ENCODE measurements at places on chromosomes 5 and 9.

DNA sequence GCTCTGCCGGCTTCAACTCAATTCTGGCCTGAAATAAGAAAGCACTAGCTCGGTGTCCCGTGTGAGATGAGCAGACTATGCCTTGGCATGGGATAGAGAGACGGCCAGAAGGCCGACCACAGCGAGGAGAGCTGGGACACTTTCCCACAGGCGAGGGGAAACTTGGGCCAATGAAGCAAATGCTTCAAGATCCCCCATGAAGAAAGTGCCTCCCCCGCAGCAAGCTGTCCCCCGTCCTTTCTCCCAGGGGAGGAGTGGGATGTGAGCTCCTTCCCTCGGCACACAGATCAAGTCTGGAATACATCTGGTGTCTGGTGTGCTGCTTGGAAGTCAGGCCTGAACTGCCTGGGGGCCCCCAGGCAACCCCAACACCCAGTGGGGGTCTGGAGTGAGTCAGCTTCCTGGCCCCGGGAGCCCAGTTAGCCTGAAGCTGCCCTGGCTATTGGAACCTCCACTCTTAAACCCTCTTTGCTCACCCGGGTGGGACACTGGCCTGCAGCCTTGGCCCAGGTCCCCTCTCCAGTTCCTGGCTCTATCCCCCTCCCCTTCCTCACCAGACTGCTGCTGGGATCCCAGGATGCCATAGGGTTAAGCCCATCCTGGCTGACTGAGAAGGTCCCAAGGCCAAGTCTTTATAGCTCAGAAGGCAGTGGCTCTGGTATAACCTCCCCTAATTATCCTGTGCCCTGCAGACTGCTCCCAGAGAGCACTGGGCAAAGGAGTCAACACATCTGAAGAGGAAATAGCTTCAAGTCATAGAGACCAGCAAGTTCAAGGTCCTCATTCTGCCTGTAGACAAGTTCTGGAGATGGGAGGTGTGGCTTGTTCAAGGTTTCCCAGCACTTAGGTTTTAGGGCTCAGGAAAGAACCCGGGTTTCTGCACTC lies 205.3 kb downstream of the TTLL11 start:
- DNase-seq: no peak

- no peak for DNase-seq
Observed at GRCh38 chr5:117327511-117327910, 752.9 kb upstream of the SEMA6A start.

DNA sequence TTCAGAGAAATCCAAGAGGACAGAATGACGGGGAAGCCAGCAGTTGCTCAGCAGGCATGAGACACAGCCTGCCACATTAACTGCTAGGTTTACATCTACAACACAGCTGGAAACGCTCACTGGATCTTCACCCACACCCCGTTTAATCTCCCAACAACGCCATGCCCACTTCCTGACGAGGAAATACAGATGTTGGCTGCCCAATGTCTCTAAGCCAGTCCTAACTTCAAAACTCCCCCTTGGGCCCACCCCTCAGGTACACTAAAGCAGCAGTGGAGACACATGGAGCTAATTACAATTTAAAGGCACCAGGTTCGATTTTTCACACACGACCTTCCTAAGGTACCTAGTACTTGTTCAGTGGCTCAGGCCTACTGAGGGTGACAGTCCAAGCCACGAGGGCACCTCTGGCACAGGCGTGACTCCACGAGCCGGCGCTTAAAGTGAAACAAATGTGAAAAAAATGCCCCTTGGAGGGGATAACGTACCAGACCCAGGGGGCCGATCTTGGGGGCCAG lies 904 bp downstream of the RPL12 start:
- DNase-seq: no peak

DNA sequence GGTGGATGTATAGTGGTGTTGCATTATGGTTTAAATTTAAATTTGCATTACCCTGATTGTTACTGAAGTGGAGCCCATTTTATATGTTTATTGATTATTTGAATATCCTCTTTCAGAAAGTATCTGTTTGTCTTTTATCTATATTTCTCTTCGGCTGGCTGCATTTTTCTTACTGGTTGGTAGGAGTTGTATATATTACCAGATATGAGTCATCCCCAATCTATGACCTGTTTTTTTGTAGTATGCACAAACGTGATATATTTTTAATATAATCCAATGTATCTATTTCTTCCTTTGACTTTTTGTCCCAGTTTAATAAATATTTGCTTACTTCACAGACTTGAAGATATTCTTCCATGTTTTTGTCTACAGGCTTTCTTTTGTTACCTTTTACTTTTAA lies 29.3 kb upstream of the CAMK4 start:
- no peak for DNase-seq

DNA sequence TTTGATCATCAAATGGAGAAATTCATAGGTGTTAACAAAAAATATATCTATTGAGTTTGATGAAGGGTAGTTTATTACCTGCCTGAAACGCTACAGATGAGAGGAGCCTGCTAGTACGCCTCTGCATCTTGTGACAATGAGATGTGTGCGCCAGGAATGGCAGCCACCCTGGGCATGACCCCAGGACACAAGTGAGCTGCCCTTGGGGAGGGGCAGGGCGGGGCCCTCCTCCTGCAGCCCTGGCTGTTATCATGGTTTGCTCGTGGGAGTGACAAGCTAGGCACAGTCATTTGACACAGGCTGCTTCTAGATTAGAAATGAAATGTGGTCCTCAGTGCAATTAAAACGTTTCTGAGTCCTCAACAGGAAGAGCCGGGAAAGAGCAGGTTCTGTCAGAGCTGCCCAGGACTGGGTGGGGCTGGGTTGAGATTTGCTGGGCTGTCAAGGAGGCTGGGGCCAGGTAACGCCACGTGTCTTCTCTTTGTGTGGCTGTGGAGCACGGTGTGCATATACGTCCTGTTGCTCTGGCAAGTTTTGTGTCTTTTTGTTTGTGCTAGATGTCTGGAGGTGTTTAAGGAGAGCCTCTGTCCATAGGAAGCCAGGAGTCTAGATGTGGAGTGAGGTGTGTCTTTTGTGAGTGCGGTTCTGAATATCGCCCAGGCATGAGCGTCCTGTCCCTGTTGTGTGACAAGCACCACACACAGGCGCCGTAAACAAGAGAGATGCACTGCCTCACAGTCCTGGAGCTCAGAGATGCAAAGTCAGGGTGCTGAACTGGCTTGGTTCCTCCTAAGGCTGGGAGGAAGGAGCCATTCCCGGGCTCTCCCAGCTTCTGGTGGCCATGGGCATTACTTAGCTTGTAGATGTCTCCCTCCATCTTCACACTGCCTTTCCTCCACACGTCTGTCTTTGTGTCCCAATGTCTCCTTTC lies 129.0 kb upstream of the IRX4 start:
- no peak for DNase-seq

DNA sequence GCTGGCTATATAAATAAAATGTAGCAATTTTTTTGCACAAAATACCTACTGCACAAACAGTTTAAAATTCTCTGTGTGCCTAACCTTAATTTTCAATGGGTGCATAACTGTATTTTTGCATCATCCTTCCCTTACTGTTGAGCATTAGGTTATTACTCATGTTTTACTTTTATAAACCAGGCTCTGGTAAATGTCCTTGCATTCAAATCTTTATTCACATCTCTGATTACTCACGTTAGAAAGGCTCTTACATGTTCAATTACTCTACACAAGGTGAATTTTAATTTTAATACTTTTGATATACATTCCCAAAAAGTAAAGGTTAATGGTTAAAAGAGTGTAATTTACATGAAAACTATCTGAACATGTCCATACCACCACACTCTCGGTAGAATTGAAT lies 246.1 kb downstream of the PRELID2 start:
- DNase-seq: no peak

- DNase-seq: no peak
Observed at GRCh38 chr9:129289883-129290282, 111.8 kb upstream of the IER5L start.

DNA sequence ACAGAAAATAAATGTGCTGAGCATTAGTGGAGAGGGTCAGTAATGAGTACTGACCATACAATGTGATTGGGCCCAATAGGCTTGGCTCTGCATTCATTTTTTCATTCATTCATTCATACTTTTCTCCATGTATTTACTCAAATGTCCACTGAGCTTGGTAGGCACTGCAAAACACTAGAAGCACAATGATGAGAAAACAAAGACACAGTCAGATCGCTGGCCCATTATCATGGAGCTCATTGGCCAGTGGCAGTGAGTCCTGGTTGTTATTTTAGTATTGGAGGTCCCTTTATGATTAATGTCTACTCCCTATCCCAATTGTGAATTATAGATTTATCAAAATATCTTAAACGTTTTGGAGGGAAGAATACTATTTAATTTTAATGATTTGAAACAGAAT lies 1079.7 kb upstream of the DMAC1 start:
- DNase-seq: no peak

DNA sequence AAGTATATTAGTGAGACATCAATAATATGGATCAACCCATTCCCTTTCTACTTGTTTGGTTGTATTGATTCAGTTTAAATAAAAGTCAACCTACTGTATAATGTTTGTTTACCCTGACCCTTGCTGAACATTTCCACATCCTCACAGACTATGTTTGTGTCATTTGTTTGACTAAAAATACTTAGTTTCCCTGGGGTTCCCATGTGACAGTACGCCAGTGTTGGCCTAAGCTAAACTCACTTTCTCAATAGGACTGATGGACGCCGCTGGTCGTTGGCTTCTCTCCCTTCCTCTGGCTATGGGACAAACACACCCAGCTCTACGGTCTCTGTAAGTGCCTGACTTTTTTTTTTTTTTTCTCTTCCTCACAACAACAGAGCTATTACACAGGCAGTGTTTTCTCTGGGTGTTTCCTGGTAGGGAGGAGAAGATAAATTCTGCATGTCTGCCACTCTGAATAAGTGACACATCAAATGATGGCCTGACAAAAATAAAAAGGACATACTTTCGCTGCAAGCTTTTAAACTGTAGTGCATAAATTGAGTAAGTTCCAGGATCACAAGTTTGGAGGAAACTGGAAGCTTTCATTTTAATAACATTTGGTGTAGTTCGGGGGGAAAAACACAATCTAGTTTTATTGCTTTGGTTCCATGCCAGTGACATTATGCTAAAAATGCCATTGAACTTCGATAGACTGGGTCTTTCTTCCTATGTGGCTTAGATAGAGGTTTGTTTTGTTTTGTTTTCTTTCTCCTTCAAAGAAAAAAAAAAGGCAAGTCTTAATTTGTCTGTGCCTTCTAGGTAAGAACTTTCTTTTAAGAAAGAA lies 101.0 kb downstream of the CD180 start:
- no peak for DNase-seq

DNA sequence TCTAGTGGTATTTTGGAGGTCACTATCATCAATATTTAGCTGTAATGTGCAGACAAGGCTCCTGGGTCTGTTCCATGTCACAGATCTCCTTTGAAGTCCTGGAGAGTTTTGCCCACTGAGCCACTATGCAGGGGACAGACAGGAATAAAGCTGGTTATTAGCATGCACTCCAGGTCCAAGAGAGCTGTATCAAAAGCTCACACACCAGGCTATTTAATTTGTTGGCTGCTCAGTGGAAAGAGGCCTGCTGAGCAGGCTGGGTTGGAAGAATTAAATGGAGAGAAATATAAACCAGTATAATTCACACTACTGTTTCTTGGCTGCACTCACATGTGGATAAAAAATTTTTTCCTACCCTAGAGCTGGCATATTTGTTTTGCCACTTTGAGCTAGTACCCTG lies 113.8 kb upstream of the TAF11L2 start:
- DNase-seq: no peak

- DNase-seq: no peak
Observed at GRCh38 chr9:81499021-81499454, 190.3 kb downstream of the TLE1 start.

DNA sequence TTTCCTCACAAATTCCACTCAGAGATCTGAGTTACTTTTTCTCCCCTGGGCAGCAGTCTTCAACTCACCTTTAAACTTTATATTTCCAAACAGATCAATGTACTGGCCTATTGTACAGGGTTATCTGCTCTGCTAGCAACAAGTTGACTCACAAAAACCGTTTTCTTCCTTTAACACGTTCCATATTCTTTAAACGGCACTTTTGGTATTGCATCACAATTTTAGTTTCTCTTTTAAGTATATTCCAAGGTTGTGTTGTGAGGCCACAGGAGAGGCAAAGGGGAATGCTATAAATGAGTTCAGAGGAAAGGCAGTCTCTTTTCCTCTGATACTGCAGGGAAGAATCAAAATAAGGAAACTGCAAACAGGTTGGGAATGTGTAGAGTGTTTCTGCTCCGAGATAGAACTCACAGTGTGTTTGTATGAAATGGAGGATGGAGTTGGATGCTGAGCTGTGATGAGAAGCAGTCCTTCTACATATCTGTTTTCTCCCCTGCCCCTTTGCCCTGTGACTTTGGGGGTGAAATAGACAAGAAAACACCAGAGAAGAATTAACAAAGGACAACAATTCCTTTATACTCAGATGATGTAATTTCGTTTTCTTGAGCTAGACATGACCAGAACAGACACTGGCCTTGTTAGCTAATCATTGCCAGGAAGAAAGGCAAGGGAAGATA lies 9.9 kb upstream of the ALDOB start:
- DNase-seq: no peak

GRCh38 chr9:69178583-69179011 lies 4.5 kb downstream of the TJP2 start:
- no peak for DNase-seq

GRCh38 chr9:6781476-6781875 lies 23.7 kb downstream of the KDM4C start:
- no peak for DNase-seq

DNA sequence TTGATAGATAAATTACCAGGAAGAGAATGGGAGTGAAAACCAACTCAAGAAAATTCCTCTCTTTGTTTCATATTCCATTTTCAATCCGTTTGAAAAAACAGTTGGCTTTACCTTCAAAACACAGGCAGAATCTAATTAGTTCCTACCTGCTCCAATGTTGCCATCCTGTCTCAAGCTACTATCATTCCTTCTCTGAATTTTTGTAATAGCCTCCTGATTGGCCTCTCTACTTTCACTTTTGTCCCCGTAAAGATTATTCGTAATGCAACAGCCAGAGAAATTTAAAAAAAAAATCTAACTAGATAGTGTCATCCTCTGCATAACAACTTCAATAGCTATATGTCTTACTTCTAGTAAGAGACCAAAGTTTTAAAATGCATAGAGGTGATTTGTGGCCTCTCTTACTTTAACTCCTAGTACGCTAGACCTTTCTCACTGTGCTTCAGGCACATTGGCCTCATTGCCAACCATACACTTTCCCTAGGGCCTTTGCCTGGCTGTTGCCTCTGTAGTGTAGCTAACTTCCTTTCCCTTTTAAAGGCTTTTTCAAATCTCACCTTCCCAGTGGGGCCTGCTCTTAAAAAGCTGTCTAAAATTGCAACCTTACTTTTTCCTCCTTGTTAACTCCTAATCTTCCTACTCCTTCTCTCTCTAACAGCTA lies 311.3 kb upstream of the GRIN3A start:
- no peak for DNase-seq

DNA sequence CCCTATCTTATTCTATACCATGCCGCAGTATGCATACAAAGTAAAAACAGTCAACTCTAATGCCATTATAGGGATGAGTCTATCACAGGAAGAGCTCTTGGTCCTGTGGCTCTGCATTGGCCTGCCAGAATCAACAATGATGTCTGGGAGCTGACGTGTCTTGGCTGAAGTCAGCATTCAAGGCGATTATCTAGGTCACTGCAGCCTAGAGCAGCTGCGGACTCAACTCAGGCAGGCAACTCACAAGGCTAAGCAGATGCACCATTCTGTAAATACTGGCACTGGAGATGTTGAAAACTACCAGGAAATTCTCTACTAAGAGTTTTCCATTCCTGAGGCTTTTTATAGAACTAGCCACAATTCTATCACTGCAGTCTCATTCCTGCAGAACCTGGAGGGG lies 13.3 kb downstream of the SPATA9 start:
- DNase-seq: no peak

GRCh38 chr9:37187292-37187691 lies 66.9 kb downstream of the ZCCHC7 start:
- no peak for DNase-seq

- DNase-seq: no peak
Observed at GRCh38 chr5:157570531-157571200, 4.9 kb downstream of the ADAM19 start.

Measured in stimulated activated CD4-positive, alpha-beta T cell treated with anti-CD3 and anti-CD28 coated beads, Interleukin-1b, Interleukin-23, amount 100 ng/mL, for 4 hours (primary cell).